Large intestine (tissue), 12 donors: ENCODE measurements at places on chromosomes 12 and 14. TPM values are rescaled to one million over a fixed set of nuclear protein-coding genes. Genes with fewer than 3 reads are reported as not detected.

DNA sequence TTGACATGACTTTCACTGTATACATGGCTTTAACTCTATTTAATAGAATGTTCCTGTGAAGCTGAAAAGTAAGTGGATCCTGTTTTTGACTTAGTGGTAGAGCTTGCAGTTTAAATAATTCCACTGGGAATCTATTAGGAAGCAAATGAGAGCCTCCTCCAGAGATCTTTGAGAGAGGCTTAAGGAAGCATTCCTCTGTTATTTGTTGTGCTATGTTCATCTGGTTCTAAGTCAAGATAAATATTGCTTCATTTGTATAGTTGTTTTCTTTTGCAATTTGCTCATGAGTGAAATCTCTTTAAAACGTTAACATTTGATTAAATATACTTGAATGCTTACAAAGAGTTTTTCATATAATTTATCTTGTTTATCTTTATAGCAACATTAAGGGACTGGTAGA lies 70.4 kb downstream of the TMTC2 start:
- no peak for DNase-seq

GRCh38 chr14:55739967-55740648 lies 160.1 kb downstream of the KTN1 start:
- DNase-seq: no peak

DNA sequence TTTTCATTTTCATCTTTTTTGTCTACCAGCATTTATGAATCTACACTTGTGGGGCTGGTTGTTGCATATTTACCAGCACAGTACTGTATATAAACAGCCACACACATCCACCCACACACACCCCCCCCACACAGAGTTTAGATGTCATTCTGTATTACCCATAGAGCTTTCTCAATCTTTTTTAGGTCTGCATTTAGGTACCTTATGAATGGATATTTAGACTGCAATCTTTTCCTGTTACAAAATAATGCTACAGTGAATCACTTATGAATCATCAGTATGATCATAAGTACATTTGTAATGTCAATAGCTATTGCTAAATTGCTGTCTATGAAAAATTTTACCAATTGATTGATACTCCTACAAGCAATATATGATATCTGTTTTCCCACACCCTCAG lies 67.3 kb upstream of the STK38L start:
- no peak for DNase-seq

- DNase-seq: no peak
Measured at GRCh38 chr12:14878488-14878887, 7.2 kb downstream of the MGP start.

DNA sequence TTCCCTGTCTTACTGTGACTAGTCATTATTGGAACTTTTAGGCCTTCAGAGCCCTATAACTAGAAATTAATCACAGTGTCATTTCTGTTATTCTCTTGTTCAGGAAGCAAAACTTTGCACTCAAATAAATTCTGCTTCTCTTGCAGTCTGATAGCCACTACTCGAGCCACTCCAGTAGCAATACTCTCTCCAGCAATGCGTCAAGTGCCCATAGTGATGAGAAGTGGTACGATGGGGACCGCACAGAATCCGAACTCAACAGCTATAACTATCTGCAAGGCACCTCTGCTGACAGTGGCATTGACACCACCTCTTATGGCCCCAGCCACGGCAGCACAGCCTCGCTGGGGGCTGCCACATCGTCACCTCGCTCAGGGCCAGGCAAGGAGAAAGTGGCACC lies 223.2 kb upstream of the RGS6 start:
- DNase-seq: no peak

GRCh38 chr14:22887260-22887989 lies 4.4 kb downstream of the REM2 start:
- DNase-seq: peak; percentile 87

Gene TAS2R7
- polyA plus RNA-seq: not detected
